ENCODE measurements at places on chromosomes 11 and 22.

DNA sequence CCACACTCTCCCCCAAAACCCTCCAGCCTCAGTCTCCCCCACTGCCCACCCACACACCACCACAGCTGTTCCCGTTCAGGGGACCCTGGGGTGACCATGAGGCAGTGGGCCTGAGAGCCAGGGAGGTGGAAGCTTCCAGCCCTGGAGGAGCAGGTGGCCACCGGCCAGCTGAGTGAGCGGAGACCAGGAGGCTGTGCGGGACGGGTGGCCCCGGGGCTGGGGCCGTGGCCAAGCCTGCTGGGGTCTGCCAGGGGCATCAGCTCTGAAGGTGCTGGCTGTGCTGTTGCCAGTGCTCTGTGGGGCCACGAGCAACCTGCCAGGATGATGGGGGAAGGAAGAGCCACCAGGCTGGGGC, 26.0 kb downstream of the OSBPL5 start:
- no peak for DNase-seq

DNA sequence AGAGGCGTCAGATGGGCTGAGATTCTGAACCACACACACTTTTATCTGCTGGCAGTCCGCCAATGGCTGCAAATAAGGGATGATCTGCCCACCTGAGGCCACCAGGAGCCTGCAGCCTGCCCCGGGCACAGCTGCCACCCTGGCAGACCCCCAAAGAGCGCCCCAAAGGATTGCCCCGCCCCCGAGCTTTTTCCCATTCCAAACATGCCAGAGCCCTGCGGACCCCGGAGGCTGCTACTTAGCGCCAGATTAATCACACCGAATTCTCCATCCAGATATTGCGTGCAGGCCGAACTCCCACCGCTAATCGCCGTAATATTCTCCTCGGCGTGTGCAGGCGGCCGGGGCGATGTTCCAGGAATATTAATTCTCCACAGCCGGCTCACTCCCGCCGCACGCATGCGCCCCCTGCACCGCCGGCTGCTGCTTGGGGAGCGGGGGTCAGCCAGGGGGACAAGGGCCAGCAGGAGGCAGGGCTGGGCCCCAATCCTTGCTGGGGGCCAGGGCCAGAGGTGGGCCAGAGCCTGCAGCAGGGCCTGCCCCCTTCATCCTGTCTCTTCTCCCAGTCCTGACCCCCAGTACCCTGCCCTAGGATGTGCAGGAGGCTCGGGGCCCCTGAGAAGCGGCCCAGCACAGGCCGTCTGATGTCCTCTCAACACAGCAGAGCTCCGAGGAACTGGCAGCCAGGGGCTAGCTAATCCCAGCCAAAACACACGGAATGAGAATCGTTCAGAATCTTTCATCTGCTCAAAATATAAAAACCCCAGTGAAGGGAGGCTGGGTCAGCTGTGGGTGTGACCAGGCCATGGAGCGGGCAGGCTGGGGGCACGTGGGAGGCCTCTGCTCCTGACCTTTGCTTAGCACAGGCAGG, 19.5 kb upstream of the TCF20 start:
- DNase-seq: no peak

DNA sequence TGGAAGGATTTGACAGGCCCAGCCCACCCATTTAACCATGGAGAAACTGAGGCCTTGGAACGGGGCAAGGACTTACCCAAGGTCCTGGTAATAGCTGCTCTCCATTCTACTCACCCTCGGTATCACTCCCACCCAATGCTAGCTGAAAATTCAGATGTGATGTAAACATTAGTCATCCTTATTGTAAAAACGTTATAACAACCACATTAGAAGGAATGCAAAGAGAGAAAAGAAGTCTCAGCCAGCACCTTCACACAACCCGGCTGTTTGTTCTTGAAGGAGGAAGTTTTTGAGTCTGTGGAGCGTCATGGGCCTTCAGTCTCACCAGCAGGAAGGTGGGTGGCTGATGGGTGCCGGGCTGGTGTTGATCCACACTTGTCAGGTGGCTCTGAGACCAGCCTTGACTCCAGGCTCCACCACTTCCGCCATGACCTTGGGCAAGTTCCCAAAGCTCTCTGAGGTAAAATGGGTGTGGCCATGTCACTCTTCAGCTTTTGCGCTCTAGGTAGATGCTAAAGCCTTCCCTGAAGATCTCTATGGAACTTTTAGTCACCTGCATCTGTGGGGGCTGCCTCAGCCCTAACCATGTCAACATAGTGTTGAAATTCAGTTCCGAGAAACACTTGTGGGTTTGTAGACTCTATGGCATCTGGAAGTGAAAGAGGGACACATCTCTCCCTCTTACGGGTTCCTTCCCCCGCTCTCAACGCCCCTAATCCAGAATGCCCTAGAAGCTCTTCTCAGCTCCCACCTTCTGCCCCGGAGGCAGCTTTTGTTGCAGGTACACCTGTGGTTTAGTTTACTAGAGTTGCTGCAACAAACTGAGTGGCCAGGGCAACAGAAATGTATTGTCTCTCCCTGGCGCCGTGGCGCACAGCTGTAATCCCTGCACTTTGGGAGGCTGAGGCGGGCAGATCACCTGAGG, 14.8 kb downstream of the CD6 start:
- DNase-seq: no peak

DNA sequence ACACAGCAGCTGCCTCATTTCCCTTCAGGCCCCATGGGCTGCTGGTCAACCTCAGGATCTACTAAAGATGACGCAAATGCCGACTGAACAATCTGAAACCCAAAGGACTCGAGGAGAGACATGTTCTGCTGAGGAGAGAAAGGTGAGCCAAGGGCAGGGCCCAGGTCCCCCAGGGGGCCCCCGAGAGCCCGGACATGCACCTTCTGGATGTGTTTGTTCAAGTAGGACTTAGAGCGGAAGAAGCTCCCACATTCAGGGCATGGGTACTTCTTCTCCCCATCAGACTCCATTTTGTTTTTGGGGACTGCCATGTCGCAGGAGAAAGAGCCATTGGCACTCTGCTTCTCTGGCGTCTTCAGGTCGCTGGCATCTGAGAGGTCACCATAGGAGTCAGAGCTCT, 19.3 kb downstream of the PATZ1 start:
- no peak for DNase-seq

DNA sequence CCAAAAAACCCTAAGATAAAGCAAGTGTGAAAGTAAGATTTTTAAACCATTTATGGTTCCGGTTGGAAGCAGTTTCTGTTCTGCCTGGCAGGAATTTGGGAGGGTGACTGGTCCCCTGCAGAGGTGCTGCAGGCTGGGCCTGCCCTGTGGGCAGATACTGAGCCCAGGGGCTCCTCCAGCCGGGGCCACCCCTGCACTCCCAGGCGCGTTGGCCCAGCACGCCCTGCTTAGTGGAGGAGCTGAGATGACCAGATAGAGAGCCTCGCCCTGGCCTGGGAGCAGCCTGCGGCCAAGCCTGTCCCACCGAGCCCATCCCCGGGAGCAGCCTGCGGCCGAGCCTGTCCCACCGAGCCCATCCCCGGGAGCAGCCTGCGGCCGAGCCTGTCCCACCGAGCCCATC, 8.0 kb downstream of the PHLDA2 start:
- no peak for DNase-seq

DNA sequence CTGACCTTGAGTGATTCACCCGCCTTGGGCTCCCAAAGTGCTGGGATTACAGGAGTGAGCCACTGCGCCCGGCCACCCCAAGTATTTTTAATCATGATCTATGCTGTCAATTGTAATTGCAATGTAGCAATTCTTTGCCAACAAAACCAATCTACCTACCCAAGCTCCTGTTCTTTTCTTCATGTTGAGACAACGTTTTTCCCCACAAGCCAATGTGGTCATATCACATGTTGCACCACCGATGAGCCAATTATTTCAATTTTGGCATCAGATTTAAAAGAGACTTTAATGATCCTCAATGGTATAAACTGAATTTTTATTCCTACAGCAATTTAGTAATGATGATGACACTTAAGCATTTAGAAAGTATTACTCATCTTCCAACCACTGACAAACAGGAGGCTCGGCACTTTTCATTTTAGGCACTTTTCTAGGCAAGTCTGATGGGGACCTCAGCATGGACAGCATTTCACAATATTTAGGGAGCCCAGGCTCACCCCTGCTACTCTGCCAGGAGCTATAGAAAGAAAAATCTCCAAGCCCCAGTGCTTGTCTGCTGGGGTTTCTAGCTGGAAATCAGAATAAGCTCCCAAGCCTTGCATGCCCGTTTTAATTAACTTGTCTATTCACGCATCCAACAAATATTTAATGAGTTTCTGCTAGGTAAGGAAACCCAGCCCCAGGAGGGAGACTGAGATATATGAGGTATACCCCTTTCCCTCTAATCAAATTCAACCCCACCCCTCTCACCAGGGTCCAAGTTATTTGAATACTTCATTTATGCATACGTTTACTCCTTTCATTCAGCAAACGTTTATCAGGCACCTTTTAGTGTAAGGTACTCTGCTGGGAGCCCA, 291.4 kb downstream of the ST3GAL4 start:
- DNase-seq: no peak

GRCh38 chr11:19891022-19891421, 178.4 kb downstream of the NAV2 start:
- no peak for DNase-seq

DNA sequence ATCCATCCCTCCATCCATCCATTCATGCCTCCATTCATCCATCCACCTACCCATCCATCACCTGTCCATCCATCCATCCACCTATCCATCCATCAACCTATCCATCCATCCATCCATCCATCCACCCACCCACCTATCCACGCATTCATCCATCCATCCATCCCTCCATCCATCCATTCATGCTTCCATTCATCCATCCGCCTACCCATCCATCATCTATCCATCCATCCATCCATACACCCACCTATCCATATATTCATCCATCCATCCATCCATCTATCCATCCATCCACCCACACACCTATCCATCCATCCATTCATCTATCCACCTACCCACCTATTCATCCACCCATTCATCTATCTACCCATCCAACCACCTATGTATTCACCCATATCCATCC, 13.8 kb downstream of the PARVG start:
- no peak for DNase-seq

All from activated B cell treated with CpG ODN at 0.5 μM for 24 hours (primary cell).